ENCODE measurements at places on chromosomes 1 and 21.

GRCh38 chr21:15000081-15000480, 64.7 kb downstream of the NRIP1 start:
- DNase-seq = no peak

DNA sequence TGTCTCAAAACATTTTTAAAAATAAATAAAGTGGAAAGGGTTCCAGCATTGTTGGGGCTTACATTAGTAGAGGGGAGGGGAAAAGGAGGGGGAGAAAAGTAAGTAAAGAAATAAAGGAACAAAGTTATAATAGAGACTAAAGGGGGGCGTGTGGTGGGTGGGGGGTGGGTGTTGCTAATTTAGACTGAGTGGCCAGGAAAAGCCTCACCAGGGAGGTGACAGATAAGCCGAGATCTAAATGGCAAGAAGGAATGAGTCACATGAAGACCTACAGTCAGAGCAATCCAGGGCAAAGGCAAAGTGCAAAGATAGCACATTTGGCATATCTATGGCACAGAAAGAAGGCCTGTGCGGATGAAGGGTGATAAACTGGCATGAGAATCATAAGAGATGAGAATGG, 7.5 kb downstream of the MPL start:
- DNase-seq = no peak

GRCh38 chr1:93667642-93668041, 14.0 kb downstream of the BCAR3 start:
- no peak for DNase-seq

DNA sequence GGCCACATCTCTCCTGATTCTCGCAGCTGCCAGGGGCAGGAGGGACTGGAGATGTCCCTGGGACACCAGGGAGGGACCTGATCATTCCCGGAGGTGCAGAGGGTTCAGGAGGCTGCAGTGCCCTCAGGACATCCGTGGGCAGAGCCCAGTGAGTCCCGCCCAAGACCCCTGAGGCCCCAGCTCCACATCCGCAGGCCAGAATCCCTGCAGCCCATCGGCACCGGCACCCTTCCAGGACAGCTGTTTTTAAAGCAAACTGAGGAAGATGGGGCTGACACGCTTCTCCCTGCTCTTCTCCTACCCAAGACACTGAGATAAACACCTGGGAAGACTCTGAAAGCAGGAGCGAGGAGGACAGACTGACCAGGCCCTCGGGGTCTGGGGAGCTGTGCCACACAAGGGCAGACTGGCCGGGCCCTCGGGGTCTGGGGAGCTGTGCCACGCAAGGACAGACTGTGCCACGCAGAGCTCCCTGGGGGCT, 25.5 kb downstream of the SLC19A1 start:
- no peak for DNase-seq

- peak; percentile 2 for DNase-seq
Observed at GRCh38 chr1:94926126-94926914, 590 bp downstream of the CNN3 start.

DNA sequence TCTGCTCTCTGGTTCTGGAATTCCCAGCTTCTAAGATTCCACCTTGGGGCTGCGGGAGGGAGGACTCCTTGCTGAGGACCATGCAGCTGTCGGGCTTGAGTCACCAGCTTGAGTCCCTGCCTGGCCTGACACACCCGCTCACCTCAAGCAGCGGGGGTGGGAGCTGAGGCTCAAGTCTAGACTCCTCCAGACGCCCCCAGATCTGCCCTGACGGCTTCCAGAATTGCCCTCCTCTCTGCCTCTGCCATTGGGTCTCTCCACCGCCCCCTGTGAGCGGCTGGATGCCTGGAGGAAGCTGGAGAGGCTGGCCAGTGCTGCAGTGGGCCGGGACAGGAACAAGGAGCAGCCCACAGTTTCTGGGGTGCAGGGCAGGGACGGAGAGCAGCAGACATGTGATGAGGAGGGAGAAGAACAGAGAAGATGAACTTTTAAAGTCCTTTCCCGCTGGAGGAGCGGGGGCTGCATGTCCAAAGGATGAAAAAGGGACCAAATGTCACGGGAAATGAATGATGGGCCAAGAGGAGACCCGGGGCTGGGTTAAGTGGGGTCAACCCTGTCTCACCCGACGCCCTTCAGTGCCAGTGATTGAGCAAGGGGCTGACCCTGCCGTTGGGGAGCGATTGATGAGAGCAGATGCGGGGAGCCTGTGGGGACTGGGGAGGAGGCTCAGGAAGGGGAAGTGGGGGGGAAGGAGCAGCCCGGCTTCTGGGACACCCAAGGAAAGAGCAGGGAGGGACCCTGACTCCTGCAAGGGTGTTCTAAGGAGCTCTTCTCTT, 13.5 kb downstream of the CRABP2 start:
- DNase-seq = no peak

- no peak for DNase-seq
Observed at GRCh38 chr1:100582943-100583342, 45.0 kb downstream of the GPR88 start.

DNA sequence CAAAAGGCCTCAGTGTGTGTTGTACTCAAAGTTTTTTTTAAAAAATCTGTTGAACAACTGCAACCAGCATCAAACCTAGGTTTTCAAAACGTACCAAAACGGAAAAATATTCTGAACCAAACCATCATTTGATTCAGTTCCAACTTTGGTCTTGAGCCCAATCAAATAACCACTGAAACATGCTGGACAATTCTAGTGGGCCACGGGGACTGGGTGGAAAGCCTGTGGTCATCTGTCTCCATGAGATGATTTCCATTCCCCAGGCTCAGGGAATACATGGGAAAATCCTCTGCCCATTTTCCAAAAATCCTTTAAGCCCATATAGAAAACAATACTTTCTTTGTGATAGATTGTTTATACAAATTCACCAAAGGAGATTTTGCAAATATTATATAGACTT, 22.5 kb downstream of the ITPKB start:
- no peak for DNase-seq

- no peak for DNase-seq
Observed at GRCh38 chr1:185377831-185378230, 60.8 kb upstream of the IVNS1ABP start.

DNA sequence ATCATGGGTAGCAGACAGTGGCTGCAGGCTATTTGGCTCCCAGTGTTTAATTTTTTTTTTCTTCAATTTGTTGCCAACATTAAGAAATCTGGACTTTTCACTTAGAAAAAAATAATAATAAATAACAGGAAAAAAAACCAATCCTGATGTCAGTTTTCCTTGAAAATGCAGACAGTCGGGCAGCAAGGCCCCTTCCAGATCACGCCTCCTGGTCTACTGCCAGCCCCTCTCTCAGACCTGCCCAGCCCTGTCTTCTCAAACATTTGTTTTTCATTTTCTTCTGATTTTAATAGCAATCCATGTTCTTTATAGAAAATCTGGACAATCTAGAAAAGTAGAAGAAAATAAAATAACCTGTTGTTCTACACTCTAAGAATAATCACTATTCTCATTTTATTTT, 15.5 kb downstream of the IFNGR2 start:
- DNase-seq = no peak

DNA sequence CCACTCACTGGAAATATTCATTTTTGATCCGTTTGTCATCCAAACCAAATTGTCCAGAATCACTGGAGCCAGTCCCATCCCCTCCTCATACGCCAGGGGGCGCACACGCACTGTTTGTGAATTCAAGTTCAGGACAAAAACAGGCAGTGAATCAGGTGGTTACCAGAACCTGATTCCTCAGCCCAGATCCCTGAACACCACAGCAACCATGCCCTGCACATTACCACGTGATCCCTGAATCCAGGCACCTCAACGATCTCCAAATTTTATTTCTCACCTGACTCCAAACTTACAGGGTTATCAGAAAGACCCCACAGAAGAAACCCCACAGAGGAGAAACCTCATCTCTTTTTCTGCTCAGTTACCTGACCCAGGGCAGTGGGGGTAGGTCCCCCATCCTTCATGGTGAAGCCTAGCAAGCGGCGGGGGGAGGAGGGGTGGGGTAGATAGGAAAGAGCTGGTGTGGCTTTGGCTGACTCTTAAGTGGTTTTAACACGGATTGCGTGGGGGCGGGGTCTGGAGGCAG, 1.4 kb upstream of the PTPRF start:
- peak; percentile 72 for DNase-seq

DNA sequence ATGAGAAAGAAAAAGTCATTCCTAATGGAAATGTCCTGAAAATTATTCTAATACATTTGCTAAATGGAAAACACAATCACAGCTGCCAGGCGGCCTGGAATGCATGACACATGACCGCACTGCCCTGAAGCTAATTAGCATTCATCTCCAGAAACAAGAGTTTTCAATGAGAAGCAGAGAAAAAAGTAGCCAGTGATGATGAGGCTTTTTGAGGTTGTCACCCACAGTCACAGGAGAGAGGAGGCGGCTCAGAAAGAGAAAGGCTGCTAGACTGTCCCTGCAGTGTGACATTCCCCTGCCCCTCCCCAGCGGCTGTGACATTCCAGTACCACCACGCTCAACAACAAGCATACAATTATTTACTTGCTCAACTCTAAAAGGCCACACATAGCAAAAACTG, 122.9 kb upstream of the KRTAP19-8 start:
- no peak for DNase-seq

DNA sequence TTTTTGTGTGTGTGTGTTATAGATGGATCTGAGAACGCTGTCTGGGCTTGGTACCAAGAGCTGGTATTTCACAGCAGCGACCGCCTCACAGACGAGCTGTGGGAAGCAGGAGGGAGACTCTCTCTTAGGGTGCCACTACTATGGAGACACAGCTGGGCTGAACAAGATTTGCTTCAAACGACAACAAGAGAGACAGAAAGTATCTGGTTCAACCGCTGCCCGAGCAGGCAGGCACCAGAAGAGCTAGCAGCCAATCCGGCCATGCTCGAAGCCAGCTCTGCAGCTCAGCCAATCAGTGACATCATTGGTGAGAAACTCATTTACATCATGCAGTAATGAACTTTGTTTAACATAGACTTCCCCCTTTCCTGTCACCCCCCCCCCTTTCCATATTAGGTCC, 341.3 kb downstream of the USP25 start:
- DNase-seq = no peak

- DNase-seq = no peak
Observed at GRCh38 chr1:154453574-154454352, 48.3 kb upstream of the TDRD10 start.

- DNase-seq = no peak
Observed at GRCh38 chr1:110645821-110646735, 28.7 kb downstream of the KCNA3 start.

GRCh38 chr21:34320011-34320410, 43.8 kb upstream of the KCNE2 start:
- no peak for DNase-seq

GRCh38 chr1:217462159-217462558, 168.7 kb downstream of the GPATCH2 start:
- no peak for DNase-seq

DNA sequence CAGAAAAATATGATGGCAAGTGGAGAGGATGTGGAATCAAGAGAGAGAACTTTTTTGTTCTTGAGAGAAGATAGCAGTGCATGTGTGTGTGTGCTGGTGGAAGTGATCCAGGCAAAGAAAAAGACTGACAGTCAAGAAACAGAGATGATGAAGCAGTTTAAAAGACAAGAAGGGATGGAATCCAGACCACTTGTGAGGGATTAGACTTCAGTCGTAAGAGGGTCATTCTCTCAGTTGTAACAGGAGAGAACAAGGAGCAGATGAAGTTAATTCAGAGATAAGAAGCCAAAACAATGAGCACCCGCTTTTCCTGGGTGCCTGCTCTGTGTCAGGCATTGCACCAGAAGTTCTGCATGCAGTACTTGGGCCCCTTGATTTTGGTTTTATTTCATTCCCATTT, 76.6 kb downstream of the RNF220 start:
- no peak for DNase-seq

DNA sequence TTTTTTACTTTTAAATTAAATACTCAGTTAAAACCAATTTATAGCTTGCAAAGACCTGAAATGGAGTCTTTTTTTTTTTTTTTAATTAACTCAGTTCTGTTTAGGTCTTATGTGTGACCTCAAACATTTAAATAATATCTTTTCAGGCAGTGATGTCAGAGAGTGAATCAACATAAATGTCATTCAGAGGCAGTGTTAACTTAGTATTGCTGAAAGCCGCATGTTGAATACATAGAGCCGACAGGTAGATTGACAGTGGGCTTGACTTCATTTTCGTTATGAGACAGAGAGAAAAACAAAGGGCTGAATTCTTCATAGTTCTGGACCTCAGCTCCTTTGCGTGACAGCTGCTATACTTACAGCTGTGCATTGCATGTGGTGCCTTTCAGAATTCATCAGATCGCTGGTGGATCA, 51.5 kb downstream of the PRDM2 start:
- no peak for DNase-seq

DNA sequence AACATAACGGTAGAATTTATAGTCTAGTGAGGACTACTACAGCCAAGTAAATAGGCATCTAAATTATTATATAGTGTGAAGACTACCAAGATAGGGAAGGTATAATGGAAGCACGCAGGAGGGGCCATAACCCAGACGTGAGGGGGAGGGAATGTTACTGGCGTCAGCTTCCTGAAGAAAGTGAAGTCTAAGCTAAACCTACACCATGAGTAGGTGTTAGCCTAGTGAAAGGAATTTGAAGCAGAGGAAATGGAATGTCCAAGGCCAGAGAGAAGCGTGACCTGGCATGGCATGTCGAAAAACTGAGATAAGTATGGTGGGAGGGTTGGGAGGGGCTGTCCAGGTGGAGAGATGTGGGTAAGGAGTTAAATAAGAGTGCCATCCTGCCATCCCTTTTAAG, 140.5 kb downstream of the SLC44A5 start:
- DNase-seq = no peak

- DNase-seq = no peak
Observed at GRCh38 chr1:28926629-28927265, 12.4 kb downstream of the EPB41 start.

DNA sequence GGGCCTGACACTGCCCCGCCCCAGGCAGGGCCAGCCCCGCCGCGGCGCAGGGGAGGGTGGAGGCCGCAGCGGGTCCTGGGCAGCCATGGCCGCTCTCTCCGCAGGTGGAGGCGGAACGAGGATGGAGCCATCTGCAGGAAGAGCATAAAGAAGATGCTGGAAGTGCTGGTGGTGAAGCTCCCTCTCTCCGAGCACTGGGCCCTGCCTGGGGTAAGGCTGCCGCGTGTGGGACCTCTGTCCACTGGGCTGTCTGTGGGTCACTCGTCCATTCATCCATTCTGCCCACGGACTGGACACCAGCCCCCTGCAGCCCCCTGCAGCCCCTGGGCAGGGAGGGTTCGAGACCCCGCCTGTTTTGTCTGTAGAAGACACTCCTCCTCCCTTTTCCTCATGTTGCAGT, 18.4 kb upstream of the LRRC3 start:
- no peak for DNase-seq

DNA sequence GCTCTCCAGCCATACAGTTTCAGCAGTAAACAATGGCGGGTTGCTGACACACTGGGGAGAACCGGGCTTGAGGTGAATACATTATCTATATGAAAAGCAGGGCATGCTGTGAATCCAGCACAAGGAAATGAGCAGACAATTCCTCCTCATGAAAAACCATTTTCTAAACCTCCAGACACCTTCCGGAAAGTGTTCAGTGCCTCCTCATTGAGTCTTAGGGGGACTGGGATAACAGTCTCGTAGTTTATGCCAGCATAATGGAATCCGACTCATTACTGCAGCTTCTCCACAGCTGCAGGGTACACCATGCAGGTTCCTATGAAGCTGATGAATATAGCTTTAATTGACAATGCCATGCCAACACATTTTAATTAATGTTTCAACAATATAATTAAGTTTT, 284.1 kb downstream of the BACH1 start:
- no peak for DNase-seq

Measured in activated CD8-positive, alpha-beta memory T cell treated with anti-CD3 and anti-CD28 coated beads for 1 hour (primary cell).